ENCODE measurements at places on chromosomes 12 and 14.

DNA sequence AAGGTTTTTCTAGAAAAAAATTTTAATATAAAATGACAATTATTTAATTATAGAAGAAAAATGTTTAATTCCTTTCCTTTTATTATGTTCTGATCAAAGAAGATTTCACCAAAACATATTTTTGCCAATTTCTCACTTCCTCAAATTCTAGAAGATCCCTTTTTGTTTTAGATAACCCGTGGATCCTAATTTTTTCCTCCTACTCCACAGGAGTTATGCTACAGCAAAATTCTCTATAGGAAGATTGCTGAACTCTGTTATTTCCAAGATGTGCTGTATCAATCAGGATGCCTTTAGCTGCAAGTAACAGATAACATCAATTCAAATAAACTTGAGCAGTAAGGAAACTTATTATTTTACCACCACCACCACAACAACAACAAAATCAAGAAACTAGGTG lies 3.8 kb upstream of the SNX6 start:
- no peak for DNase-seq

DNA sequence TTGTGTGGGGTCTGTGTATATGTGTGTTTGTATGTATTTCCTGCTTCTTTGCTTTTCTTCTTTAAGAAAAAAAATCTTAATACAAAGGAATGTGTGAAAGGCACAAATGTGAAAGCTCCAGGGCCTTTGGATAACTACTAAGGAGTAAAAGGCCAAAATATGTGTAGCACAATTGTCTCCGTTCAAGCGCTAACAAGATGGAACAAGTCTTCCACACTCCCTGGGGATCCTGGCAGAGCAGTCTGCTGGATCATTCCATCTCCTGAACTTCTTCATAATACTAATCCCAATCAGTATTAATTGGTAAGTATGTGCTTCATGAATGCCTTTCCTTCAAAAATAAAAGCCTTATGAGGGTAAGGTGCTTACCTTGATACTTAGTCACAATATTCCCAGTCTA lies 462.5 kb upstream of the TBX3 start:
- DNase-seq: no peak

GRCh38 chr12:126949558-126949957 lies 1317.4 kb upstream of the TMEM132C start:
- no peak for DNase-seq

DNA sequence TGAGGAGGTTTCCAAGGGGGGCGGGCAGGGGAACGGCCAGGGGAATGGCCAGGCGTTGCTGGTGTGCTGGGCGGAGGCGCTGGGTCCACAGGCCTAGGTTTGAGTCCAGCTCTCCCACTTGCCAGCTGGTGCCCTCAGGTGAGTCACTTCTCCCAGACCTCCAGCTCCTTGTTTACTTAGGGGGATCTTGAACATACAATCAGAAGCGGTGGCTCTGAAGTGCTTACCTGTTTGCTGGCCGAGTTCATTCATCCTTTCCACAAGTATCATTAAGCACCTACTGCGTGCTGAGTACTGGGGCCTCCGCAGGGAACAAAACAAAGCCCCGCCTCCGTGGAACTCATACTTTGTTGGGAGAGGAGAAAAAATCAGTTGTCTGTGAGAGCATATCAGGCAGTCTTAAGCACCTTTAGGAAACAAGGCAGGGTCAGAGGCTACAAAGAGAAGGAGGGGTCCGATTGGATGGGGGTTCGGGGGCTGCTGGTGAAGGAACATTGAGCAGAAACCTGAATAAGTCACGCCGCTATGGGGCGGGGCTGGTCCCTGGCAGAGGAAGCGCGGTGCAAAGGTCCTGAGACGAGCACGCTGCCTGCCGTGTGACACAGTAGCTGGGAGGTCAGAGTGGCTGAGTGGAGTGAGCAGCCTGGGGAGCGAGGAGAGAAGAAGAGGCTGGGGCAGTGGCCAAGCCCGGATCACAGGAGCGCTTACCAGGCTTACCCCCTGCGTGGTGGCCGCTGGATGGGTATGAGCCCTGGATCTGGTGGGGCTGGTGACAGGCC lies 15.1 kb downstream of the MVK start:
- no peak for DNase-seq

DNA sequence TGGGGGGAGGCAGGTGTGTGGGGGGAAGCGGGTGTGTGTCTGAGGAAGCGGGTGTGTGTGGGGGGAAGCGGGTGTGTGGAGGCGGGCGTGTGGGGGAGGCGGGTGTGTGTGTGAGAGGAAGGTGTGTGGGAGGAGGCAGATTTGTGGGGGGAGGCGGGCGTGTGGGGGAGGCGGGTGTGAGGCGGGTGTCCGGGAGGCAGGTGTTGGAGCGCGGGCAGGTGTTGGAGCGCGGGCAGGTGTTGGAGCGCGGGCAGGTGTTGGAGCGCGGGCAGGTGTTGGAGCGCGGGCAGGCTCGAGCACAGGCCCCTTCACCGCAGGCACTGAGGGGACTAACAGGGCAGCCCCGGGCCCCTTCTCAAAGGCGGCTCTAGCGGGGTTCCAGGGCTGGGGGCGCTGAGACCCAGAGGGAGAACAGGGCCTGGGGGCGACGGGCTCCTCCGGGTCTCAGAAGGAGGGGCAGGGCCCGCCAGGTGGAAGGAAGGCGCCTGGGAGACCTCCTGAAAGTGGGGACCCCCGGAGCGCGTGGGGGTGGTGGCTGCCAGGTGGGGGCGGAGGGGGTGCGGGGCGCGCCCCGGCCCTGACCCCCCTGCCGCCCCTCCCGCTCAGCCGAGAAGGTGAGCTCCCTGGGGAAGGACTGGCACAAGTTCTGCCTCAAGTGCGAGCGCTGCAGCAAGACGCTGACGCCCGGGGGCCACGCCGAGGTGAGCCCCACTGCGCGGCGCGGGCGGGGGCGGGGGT lies 3.2 kb downstream of the CRIP2 start:
- DNase-seq: no peak

GRCh38 chr12:128109636-128110035 lies 157.3 kb upstream of the TMEM132C start:
- DNase-seq: no peak

GRCh38 chr14:65462411-65462810 lies 49.9 kb downstream of the FUT8 start:
- DNase-seq: no peak
